ENCODE measurements at places on chromosomes 4 and X.

- DNase-seq, result no peak
These were observed 6.7 kb downstream of the RAB9A start for GRCh38 chrX:13695601-13696115.

DNA sequence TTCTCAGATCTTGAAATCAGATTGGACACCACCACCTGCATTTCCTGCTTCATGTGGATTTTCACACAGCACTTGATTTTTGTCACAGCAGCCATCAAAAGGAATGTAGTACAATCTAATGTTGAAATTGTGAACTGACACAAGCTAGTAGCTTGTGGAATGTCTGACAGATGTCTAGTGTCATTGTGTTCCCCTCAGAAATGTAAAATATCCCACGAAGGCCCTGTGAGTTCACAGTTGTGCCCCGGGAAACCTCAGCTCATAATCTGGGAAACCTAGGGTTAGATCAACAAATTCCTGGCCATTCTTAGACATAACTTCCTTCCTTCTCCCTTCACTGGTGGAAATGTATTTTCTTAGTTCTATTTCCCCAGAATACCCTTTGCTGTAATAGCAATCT is 205.7 kb downstream of the AR start:
- no peak for DNase-seq

- no peak for DNase-seq
These were observed 189.2 kb downstream of the GPM6A start for GRCh38 chr4:175622887-175623286.

DNA sequence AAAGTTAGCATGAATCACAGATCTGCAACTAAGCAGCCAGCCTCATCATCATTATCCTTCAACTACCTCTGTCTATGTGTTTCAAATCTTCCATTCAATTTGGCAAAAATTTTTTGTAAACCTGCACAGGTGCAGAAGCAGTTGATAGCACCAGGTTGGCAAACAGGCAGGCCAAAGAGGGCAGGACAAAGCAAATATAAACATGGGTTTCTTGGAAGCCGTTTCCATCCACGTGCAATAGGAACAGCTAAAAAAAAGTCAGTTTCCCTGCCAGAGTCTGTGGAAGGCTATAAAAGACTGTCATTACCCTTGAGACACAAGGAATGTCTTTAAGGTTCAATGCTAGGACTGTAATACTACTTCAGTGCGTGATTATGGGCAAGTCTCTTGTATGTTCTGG is 253.2 kb downstream of the PDHA2 start:
- DNase-seq, result no peak

DNA sequence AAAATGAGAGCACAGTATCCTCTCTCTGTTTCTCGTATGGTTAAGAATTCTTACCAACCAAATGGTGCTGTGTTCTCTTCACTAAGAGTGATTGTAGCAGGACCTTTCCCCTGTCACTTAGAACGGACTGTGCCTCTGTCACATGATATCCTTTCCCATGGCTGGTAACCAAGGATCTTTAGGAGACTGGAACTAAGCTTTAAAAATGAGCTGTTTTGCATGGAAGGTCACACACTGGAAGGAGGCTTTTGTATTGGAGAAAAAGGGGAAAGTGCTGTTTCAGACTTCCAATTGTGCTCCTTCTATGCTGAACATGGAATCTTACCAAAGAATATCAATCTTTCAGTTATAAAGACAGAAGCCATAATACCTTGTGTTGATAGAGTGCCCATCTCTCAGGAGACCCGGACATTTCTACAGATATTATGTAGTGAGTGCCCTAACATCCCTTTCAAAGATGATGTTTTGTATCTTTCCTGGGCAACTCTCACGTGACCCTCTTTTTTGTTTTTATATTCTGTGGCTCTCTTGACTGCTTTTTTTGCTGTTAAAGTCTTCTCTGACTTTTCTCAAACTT is 148.6 kb downstream of the SLC4A4 start:
- DNase-seq, result no peak

DNA sequence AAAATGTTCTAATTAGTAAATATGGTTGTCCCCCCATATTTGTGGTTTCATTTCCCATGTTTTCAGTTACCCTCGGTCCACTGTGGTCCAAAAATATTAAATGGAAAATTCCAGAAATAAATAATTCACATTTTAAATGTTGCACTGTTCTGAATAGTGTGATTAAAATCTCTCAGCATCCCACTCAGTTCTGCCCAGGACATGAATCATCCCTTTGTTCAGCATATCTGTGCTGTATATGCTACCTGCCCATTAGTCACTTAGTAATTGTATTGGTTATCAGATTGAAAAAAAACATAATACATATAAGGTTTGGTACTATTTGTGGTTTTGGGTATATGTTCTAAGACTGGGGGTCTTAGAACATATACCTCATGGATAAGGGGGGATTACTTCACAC is 55.1 kb upstream of the NXF3 start:
- DNase-seq, result no peak

DNA sequence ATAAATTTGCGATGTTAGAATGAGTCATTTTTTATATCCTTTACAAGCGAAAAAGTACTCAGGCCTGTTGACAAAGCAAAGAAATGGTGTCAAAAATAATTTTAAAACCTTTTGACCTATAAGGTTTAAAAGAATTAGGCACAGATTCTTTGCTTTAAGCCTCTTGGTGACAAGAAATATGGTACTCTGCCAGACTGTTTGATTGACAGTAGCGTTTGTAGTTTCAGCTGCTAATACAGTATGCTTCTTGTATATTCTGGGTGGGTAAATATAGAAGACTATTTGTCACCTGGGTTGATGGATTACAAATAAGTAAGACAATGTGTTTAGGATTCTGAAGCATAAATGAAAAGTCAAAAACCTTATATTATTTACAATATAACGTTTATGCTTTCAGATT is 193.1 kb upstream of the PITX2 start:
- no peak for DNase-seq

DNA sequence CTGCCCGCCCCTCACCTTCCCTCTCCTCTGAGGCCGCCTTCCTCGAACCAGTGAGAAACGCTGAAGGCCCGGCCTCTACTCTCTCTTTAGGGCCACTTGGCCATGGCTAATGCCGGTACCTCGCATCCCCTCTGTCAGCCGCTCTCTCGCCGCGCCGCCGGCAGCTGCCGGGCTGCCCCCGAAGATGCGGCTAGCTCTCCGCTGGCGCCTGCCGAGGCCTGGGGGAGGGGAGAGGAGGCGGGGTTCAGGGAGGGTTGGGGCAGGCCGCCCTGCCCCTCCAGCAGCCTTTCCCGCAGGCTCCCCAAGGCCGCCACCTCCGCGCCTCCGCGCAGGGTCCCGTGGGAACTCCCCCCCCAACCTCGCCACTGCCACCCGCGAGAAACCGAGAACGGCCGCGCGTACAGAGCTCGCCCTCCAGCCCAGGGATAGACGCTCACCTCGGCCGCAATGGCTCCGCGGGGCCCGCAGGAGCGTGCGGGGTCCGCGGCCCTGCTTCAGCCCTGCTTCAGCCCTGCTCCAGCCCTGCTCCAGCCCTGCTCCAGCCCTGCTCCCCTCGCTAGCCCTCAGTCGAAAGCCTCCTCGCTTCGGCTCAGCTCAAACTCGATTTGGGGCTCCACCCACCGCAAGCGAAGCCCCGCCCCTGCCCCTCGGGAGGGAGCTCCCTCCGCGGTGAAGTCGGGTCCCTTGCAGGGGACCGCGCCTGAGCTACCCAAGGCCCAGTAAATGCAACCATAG is at the start of gene HUWE1:
TSS of gene HUWE1 (minus strand) at position 569 of the 735 bp plus-strand sequence. CDS start 32,612 bp downstream, outside the sequence.
- DNase-seq, result peak; percentile 83

DNA sequence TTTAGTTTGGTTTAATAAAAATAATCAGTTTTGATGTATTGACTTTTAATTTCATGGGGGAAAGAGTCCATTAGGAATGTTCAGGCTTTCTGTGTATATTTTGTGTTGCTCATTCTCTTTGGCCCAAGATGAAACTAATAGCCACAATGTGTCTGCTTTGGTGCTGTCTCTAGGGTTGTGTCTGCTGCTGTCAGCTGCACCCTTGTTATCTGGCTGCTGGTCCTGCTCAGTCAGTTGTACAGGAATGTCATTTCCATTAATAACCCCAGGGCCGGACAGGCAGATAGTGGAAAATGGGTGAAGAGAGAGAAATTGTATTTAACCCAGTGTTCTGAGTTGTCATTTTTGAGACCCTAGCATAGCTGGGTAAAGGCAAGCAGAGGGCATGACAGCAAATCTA is 115.1 kb downstream of the PHEX start:
- DNase-seq, result no peak

- no peak for DNase-seq
These were observed 11.8 kb upstream of the LEF1 start for GRCh38 chr4:108180513-108180912.

DNA sequence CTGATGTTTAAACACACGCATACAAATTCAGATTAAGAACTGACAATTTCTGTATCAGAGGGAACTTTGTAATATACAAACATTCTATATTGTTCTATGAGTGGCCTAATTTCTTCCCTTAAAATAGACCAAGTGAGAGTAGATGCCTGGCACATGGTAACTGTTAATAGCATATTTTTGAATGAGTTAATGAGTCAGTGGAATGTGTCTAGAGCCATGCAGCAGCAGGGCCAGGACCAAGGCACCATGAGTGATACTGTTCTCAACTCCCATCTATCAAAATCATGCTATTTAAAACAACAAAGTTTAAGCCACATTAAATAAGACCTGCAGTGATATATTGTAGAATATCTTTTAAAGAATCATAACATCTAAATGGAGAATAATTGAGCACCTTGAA is 98.3 kb downstream of the ARHGAP24 start:
- DNase-seq, result no peak

DNA sequence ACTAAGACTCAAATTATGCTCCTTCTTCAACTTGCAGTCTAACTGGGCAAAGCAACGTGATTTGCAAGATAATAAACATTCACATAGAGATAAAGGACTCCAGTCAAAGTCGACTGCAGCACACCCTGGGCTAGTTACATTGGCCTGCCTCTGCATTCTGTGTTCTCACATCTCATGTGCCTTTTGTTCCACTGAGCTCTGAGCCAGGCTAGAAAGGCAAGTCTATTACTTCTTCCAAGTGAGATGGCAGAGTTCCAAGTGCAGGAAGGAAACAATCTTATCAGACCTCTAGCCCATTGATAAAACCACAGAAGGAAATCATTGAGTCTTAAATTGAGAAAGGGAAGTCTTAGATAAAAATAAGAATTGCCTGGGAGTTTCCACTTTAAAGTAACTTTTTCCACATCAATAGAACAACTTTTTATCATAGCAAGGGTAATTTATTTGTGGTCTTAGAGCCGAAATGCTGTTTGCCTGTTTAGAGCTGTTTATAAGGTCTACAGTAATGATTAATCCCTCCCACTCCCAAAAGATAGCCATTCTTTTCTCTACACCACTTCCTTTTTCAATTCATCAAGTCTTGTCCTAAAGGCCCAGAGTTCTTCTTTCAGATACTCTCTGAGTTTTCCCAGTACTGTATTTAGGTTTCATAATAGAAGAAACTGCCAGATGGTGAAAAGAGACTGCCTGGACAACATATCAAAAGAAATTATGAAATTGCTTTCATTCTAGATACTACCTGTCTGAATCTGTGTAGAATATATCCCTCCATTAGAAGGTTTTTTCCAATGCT is 200.2 kb downstream of the GUCY2F start:
- DNase-seq, result no peak

- no peak for DNase-seq
These were observed 132.2 kb downstream of the IDS start for GRCh38 chrX:149372866-149373265.
